ENCODE measurements at places on chromosomes 16 and 17.

DNA sequence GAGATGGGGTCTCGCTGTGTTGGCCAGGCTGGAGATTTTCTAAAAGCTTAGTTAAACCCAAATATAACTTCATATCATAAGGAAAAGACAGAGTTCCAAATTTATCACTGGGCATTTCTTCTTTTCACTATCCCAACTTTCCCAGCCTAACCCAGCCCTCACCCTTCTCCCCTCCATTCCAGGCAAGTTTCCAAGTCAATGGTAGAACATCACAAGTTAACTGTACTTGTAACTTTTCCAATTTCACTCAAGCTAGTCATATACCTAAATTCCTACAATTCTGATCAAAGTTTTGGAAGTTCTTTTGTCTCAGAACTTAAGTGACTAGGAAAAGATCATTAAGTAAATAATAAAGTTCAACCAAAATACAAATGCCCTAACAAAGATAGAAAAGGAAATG is 61.2 kb downstream of the USP32 start:
- DNase-seq: no peak

DNA sequence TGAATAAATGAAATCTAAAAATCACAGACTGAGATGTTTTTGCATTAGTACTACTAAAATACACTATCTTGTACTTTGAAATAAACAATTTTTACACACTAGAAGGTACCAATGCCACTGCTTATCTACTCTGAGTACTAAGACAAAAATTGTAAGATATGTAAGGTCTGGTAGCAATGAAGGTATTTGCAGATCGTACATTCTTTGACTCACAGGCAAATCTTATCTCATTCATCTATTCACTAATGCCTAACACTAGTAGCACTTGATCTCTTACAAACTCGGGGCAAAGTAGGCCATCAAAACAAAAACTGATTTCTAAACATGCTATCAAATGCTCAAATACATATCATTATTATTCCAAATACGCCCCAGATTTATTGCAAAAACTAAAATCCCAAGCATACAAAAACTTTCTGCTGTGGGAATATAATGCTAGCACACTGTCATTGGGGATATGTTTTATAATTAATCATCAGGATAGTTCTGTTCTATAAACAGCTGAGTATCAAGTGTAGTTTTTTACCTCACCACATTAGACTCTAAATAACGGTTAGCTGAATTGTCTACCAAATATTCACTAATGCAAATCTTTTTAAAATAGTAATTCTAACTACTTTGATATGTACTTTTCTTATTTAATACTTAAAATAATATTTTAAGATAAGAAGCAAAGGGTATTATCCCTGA is 68.0 kb downstream of the MED13 start:
- DNase-seq: no peak

GRCh38 chr17:5044630-5045029 is 9.4 kb upstream of the SLC52A1 start:
- DNase-seq: no peak

- no peak for DNase-seq
Observed at GRCh38 chr16:10827691-10828341, 9.2 kb upstream of the TVP23A start.

DNA sequence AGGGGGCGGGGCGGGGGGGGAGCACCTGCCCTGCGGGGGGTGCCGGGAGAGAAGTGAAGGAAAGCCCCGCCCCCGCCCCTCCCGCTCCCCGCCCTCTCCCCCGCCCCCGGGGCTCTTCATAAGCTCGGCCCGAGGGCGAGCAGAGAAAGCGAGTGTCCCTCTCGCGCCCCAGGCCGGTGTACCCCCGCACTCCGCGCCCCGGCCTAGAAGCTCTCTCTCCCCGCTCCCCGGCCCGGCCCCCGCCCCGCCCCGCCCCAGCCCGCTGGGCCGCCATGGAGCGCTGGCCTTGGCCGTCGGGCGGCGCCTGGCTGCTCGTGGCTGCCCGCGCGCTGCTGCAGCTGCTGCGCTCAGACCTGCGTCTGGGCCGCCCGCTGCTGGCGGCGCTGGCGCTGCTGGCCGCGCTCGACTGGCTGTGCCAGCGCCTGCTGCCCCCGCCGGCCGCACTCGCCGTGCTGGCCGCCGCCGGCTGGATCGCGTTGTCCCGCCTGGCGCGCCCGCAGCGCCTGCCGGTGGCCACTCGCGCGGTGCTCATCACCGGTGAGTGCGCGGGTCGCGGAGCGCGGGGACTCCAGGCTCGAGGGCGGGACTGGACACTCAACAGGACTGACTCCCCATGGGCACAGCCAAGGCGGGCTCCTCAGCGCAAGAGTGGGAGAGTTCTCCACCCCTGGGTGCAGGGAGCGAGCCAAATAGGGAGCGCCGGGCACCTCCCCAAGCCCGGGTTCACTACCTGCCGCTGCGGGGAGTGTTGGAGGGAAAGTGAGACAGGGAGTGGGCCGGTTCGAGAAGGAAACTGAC is at the start of gene HSD11B2:
HSD11B2 (plus strand) TSS at position 145 of the 798 bp plus-strand sequence; CDS start at position 273, 128 bp downstream.
- peak; percentile 52 for DNase-seq

- no peak for DNase-seq
Observed at GRCh38 chr16:79912592-79913310, 312.2 kb upstream of the MAF start.

- no peak for DNase-seq
Observed at GRCh38 chr17:73571511-73572130, 72.6 kb downstream of the SDK2 start.

GRCh38 chr17:66276328-66276937 is 26.0 kb upstream of the PRKCA start:
- DNase-seq: no peak

DNA sequence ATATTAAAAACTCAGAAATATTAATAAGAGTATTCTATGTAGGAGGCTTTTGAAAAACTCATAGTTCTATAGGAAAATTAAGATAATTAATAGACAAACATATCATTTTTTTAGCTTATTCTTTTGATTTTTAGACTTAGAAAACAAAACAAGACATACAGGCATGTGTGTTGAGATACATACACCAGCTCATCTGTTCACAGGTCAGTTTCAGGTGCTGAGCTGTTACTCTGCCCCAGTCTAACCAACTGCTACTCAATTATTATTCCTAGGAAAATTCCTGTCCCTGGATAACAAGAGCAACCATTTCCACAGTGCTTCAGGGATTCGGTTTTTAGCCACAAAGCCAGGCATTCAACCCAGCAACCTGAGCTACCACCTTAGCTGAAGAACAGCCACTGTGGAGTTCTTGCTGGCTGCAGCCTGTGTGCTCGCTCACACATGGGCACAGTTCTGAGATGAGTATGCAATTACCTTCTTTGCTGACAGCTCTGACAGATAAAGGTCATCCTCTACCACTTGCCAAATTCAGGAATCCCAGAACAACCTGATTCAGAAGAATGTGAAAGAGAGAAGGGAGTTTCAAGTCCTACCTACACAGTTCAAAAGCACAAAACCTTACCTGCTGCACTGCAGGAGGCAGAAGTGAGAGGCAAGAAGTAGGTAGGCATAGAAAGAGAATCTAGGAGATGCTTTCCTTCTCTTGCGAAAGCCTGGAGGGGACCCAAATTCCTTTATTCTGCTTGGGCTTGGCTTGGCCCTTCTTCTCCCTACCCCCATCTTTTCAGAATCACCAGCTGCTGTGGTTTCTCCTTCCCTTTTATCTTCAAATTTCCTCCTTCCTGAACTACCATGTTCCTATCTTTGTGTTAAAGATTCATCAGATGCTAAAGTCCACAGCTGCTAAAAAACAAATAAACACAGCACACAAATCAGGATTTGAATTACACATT is 62.7 kb downstream of the TEX2 start:
- DNase-seq: no peak

DNA sequence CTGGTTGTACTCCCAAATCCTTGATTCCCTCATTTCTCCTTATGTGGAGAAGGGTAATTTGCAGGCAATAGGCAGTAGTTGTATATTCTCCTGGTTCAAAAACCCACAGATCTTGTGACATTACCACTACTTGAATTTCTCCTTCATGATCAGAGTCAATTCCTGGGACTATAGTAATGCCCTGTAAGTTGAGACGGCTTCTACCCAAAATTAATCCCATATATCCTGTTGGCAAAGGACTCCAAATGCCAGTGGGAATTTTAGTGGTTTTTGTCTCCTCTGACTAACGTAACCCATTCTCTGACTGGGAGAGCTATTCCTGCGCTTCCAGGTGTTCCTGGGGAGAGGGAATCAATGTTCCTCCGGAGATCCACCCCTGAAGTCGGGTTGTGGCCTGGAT is 11.6 kb upstream of the ZNF689 start:
- DNase-seq: no peak

DNA sequence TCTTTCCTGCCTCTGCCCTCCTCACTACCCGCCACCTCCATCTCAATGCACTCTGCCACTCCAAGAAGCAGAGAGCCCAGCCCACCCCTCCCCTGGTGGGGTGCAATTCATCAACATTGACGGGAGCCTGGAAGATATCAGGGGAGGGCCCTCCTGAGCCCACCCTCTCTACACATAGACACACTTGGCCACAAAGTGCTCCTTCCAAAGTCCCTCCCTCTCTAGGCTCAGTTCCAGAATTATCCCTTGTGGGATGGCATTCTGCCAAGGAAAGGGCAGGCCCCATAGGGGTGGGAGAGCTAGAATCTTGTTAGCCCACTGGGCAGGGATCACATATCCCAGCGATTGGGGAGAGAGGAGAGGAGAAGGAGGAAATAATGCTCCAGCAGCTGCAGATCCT is 66.2 kb downstream of the TMEM132E start:
- no peak for DNase-seq
